ENCODE measurements at places on chromosomes 3 and 15.
A peak's percentile ranks its signal among the peaks of the same experiment; 100 is the strongest.

DNA sequence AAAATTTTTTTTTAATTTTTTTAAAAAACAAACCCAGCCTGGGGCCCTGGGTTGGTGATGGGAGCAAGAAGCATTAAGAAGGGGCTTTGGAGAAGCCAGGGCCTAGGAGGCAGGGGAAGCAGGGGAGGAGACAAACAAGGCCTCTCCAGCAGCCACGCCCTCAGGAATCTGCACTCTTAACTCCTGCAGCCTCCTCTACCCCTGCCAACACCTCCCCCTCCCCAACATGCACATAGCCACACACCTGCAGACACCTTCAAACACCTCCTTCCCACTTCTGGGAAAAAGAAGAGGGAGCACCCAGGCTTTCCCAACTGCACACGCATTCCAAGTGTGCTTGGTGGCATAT lies 2.7 kb upstream of the DCAF1 start:
- DNase-seq = no peak

DNA sequence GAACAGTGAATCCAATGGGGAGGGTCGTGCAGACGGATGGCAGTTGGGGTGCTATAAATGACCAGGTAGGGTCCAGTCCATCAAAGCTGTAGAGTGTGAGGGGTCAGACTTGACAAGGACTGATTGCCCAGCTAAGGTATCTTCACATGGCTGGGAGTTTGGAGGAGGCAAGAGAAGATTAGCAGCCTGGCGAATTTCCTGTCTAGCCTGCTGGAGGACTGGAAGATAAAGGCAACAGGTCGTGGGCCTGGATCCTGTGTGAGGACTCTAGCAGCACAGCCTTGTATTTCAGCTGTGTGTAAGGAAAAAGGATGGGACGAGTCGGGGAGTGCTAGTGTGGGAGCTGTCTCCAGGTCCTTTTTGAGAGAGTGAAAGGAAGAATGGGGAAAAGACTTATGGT lies 17.6 kb downstream of the CCR5AS start:
- DNase-seq = no peak

- peak; percentile 84 for DNase-seq
Measured at GRCh38 chr15:79896634-79897379, at the start of gene MTHFS. Gene MTHFS (minus strand): TSS chr15:79897014. CDS start chr15:79896988, 26 bp downstream.

- DNase-seq = no peak
Measured at GRCh38 chr3:57917601-57918000, 90.6 kb upstream of the FLNB start.

GRCh38 chr3:39804951-39805350 lies 4.5 kb upstream of the MYRIP start:
- no peak for DNase-seq

DNA sequence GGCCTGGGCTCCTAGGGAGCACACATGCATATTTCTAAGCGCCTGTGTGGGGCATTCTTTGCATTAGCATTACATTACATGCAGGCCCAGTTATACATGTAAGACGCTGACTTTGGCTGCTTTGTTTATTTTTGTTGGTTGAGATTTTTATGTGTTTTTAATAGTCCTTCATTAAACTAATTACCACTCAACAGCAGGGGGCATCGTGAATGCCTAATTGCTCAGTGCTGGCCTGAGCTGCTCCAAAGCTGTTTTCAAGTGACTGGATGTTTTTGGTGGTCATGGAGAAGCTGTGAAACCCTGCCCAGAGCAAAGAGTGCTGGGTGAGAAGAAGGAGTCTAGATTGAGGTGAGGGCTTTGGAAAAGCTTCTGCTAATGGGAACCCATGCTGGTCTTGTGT lies 41.5 kb downstream of the GPD1L start:
- no peak for DNase-seq

DNA sequence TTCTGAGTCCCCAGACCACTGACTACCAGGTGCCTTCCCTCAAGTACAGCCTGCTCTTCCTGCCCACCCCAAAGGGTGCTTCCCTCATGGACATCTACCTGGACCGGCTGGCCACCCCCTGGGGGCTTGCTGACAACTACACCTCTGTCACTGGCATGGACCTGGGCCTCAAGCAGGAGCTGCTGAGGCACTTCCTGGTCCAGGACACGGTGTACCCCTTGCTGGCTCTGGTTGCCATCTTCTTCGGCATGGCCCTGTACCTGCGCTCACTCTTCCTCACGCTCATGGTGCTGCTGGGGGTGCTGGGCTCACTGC lies 9.3 kb downstream of the DISP2 start:
- no peak for DNase-seq

GRCh38 chr3:176514297-176514696 lies 683.0 kb downstream of the TBL1XR1 start:
- peak; percentile 25 for DNase-seq

DNA sequence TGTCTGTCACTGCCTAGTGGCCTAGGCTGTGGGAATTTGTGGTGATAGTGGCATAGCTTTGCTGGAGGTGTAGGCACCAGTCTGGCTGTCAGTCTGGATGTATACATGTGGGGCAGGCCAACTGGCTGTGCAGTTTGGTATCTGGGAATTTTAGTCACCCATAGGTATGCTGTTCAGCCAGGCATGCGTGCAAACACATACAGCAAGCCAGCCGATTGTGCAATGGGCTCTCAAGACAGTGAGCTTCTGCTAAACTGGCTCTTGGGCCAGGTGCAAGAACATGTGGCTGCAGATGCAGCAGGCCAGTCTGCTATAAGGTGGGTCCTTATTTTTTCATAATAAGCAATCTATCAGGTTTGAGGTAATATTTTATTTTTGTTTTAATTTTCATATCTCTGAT lies 87.1 kb upstream of the PLSCR5 start:
- DNase-seq = no peak

GRCh38 chr3:147589016-147589415 lies 179.9 kb downstream of the ZIC1 start:
- no peak for DNase-seq

- DNase-seq = no peak
Measured at GRCh38 chr3:40649346-40649745, 124.6 kb downstream of the ZNF621 start.

- no peak for DNase-seq
Measured at GRCh38 chr15:84818261-84819131, 1.3 kb downstream of the ALPK3 start.

DNA sequence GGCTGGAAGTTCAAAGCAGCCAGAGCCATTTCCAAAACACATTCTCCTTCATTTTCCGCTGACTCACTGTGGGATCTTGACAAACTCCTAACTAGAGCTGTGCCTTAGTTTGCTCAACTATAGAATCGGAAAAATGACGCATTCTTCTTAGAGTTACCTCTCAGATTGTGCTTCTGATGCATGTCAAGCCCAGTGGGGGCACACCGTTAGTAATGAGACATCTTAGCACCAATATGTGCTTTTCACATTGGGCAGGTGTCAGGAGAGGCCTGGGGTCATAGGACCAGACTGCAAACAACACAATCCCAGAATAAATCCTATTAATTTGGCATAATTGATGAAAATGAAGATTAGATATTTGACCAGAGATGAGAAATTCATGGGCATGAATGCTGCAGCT lies 71.3 kb upstream of the UBE3A start:
- no peak for DNase-seq
